ENCODE measurements at places on chromosomes 7 and 10. TPM values are rescaled to one million over a fixed set of nuclear protein-coding genes. Genes with fewer than 3 reads are reported as not detected.
A peak's percentile ranks its signal among the peaks of the same experiment; 100 is the strongest.

DNA sequence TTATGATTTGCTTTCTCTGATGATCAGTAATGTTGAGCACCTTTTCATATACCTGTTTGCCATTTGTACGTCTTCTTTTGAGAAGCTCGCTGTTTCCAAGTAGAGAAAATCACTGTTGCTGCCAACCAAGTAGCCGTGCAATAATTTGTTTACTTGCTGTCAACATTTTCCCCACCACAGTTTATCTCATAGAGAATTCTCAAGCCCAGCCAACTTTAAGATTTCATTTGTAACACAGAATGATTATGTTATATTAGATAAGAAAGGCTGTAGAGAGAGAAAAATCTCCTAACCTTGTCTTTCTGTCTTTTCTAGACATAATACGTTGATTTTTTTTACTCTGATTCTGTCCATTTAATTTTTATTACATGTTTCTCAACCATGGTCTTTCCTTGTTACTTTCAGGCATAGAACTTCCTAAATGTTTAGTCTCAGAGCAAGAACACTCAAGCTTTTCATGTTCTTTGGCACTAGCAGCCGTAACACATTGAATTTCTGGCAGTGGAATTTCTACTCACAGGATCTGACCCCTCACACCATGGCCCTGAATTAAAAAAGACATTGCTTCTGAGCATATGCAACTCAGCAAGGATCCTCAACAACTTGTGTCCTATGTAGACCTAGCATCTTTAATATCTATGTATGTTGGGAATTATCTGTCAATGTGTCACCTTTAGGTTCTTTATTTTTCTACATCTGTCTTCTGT is 23.1 kb downstream of the RPA3 start:
- H3K4me1 ChIP-seq = peaks cover 27% of the 10 kb centered on the region
- no peak overlapping the region for H3K27ac ChIP-seq
- DNase-seq = no peak
- no peaks in the 10 kb centered on the region for H3K27me3 ChIP-seq
- peaks cover 17% of the 10 kb centered on the region for H3K36me3 ChIP-seq
- H3K4me3 ChIP-seq = no peak overlapping the region

- H3K36me3 ChIP-seq = no peaks in the 10 kb centered on the region
- DNase-seq = no peak
- H3K4me1 ChIP-seq = no peaks in the 10 kb centered on the region
- no peak overlapping the region for H3K27ac ChIP-seq
- no peak overlapping the region for H3K4me3 ChIP-seq
- H3K27me3 ChIP-seq = no peaks in the 10 kb centered on the region
Observed at GRCh38 chr10:53719658-53720057, 947.1 kb upstream of the MBL2 start.

GRCh38 chr10:484925-485661 is 204.4 kb downstream of the DIP2C start:
- DNase-seq = peak; percentile 29
- no peaks in the 10 kb centered on the region for H3K36me3 ChIP-seq
- H3K4me3 ChIP-seq = peak overlapping the region; percentile 69
- H3K27ac ChIP-seq = peak overlapping the region; percentile 73
- H3K4me1 ChIP-seq = peaks cover 6% of the 10 kb centered on the region
- H3K27me3 ChIP-seq = no peaks in the 10 kb centered on the region

- no peak overlapping the region for H3K4me3 ChIP-seq
- H3K27me3 ChIP-seq = peaks cover 2% of the 10 kb centered on the region
- H3K36me3 ChIP-seq = no peaks in the 10 kb centered on the region
Observed at GRCh38 chr10:18421726-18422293, 229.6 kb downstream of the NSUN6 start.

- no peak for DNase-seq
- H3K27me3 ChIP-seq = no peaks in the 10 kb centered on the region
- no peak overlapping the region for H3K4me3 ChIP-seq
- no peaks in the 10 kb centered on the region for H3K36me3 ChIP-seq
Observed at GRCh38 chr10:80684259-80684658, 146.6 kb downstream of the SH2D4B start.

DNA sequence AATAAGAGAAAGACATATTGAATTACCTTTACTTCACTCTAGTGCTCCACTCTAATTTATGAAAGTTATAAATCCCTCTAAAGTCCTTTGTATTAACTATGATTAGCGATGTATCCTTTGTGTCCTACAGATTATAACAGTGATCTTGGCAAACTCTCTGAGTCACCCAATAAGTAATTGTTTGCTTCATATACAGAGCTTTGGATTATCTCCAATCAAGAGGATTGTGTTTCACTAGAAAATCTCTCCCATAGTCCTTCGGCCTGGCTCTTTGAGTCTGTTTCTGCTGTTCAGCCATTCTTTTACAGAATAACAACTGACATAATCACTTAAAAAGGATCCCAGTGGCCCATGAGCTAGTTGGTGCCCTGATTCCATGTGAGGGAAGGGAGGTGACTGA is 9.5 kb downstream of the LMOD2 start:
- DNase-seq = no peak
- peaks cover 9% of the 10 kb centered on the region for H3K27me3 ChIP-seq
- no peaks in the 10 kb centered on the region for H3K36me3 ChIP-seq
- H3K27ac ChIP-seq = no peak overlapping the region

DNA sequence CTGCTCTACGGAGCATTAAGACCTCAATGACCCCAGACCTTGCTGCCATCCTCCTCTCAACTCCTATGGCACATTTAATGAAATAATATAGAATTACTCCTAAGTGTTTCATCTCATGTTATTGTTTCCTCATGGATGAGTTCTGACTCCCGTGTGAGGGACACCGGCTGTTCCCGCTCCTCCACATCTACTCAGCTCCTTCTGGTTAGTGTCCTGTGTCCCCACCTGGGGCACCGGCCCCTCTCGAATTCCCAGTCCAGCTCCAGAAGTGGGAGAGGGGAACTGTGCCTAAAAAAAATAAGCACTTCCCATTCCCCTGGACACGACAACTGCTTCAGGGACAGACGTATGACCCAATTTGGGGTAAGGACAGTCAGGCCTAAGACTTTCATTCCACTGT is 58.3 kb downstream of the PIP4K2A start:
- H3K4me3 ChIP-seq = peak overlapping the region; percentile 49
- H3K4me1 ChIP-seq = peaks cover 96% of the 10 kb centered on the region
- H3K27ac ChIP-seq = peak overlapping the region; percentile 99
- no peaks in the 10 kb centered on the region for H3K27me3 ChIP-seq

GRCh38 chr10:110629680-110630191 is 14.4 kb upstream of the RBM20 start:
- no peaks in the 10 kb centered on the region for H3K4me1 ChIP-seq
- no peak overlapping the region for H3K27ac ChIP-seq
- no peak overlapping the region for H3K4me3 ChIP-seq
- peaks cover 3% of the 10 kb centered on the region for H3K27me3 ChIP-seq
- no peak for DNase-seq

Gene CYP3A4
- total RNA-seq = not detected

Gene BRAF
- 30.6 TPM for total RNA-seq

Gene SPDYE1
- total RNA-seq = not detected

Gene AGAP3
- 22.0 TPM for total RNA-seq

Gene GRM8
- not detected for total RNA-seq

Gene HOXA7
- not detected for total RNA-seq

Gene CD36
- total RNA-seq = not detected

All from activated CD8-positive, alpha-beta T cell treated with anti-CD3 and anti-CD28 coated beads for 36 hours (primary cell).